Panc1 (cell line): ENCODE measurements at places on chromosomes 5 and 9.

GRCh38 chr5:74145951-74146350 lies 494.6 kb downstream of the ENC1 start:
- DNase-seq = no peak

DNA sequence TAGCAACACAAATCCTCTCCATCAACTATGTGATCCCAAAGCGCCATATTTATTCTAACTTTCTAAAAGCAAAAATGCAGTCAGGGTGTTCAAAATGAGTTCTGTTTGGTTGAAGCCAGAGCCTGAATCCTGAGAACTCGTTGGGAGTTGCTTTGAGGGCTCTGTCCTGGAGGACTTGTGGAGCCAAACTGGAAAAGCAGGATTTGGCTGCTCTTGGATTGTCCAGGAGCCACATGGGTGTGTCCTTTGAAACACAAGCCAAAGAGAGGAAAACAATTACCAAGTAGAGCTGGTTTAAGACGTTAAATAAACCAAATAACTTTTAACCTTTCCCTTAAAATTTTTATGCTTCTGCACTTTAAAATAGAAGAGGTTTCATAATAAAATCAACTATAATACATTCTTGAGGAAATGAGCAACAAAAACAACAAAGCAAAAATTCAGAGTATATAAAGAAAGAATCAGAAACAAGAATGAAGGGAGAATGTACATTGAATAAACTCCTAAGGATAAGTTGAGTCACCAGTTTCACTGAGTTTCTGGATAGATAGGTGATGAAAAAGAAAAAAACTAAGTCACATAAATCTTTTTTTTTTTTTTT lies 13.5 kb downstream of the C5orf46 start:
- DNase-seq = no peak

DNA sequence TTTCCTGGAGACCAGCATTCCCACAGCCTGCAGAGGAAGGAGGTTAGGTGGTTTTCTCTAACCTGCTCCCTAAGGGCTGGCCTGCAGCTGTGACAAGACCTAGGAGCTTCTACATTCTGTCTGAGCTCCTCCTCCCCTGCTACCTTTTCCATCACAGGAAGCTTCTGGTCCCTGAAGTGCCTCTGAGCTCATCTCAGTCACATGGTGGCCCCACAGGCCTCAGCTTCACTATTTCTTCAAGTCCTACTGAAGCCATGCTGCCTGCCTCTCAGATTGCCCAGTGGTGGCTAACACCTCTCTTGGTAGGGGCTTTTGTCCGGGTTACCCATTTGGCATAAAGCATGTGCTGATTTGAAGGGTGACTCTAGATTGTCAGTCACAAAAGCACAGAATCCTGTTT lies 259.4 kb downstream of the CRB2 start:
- no peak for DNase-seq

DNA sequence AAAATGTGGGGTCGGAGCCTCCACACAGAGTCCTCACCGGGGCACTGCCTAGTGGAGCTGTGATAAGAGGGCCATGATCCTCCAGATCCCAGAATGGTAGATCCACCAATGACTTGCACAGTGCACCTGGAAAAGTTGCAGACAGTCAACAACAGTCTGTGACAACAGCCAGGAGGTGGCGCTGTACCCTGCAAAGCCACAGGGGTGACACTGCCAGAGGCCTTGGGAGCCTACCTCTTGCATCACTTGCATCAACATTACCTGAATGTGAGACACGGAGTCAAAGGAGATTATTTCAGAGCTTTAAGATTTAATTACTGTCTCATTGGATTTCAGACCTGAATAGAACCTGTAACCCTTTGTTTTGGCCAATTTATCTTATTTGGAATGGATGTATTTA lies 614.1 kb upstream of the CDH9 start:
- DNase-seq = no peak

DNA sequence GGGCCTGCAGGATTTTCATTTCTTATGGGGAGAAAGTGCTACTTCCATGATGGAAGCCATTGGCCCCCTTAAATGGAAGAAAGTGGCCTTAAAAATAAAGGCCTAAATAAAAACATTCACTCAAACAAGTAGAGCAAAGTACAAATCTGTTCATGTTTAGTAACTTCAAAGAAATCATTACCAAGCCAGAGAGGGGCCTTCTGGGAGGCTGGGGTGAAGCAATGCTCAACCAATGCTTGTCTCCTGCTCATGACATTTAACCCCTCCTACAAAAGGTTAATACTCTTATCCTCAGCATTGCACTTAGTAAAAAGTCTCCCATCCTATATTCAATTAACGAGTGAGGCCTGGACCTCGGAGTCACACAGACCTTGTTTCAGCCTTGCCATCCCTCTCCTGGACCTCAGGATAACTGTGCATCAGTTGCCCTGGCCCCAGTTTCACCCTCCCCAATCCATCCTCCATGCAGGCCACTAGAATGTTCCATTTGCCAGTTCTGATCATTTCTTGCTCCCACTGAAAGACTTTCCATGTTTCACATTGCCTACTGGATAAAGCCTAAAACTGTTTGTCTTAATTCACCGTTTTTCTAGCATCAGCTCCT lies 36.9 kb upstream of the ALDH1B1 start:
- DNase-seq = no peak

- DNase-seq = no peak
Measured at GRCh38 chr9:7094052-7094451, 336.3 kb downstream of the KDM4C start.

GRCh38 chr5:73061593-73061992 lies 58.8 kb upstream of the TMEM171 start:
- DNase-seq = no peak

DNA sequence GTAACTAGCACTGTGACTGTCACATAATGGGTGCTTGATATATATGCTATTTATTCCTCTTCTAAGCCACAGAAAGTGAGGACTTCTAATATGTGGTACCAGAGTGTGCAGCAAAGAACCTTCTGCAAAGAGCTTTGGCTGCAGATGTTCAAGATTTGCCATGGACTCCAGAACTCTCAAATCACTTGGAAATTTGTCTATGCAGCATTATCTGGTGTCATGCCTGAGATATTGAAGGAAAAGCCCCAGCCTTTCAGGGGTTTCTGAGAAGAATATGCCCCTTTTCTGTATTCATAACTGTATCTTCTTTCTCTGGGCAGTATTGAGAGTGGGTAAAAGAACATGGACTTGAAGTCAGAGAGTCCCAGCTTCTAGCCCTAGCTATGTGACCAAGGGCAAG lies 4.8 kb upstream of the G3BP1 start:
- no peak for DNase-seq
